ENCODE measurements at places on chromosomes 12 and 14.

DNA sequence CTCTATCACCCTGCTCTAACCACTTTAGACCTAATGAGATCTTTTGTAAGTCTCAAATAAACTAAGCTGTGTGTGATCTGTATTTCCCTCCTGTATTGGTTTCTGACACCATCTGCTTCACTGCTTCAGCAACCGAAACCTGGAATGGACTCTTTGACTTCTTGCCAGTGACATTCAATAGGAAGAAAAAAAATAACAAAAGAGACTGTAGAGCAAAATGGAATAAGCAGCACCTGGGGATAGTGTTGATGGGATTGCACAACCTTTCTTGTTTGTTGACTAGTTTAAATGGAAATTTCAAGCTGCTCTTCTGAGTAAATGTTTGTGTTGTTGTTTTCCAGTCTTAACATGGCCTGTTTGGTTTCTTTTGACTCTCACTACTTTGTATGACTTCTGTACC is 888.6 kb upstream of the SEL1L start:
- no peak for DNase-seq

GRCh38 chr14:95722525-95723190 is 8.7 kb upstream of the TCL1A start:
- DNase-seq, result no peak

GRCh38 chr12:128823216-128823915 is 392 bp downstream of the SLC15A4 start:
- DNase-seq, result peak; percentile 6

DNA sequence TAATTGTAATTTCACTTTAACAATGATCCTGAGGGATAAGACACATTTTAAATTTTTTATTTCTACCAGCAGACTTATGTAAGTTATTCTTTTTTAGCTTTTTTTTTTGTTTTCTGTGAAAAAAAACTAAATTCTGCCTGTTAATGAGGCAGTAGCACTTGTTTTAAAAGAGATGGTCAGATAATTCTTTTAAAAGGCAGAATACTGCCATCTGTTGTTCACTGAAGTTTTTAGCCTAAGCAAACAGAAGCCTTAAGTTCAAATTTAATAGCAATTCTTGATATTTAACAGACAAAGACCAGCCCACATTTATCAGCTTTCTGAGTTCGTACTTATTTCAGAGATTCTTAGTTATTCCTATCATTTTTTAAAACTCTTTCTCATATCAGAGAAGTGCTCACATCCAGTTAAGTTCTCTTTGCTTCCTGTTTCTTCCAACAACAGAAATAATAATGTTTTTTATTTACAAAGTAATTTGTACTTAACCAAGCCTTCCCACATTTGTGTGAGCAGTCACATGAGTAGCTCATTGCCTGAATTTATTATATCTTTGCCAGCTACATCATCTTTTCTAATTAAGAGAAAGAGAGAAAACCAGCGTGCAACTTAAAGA is 93.4 kb upstream of the SLCO1C1 start:
- DNase-seq, result no peak
